Substantia nigra (tissue), 51 donors: ENCODE measurements at places on chromosomes 13 and 19.

DNA sequence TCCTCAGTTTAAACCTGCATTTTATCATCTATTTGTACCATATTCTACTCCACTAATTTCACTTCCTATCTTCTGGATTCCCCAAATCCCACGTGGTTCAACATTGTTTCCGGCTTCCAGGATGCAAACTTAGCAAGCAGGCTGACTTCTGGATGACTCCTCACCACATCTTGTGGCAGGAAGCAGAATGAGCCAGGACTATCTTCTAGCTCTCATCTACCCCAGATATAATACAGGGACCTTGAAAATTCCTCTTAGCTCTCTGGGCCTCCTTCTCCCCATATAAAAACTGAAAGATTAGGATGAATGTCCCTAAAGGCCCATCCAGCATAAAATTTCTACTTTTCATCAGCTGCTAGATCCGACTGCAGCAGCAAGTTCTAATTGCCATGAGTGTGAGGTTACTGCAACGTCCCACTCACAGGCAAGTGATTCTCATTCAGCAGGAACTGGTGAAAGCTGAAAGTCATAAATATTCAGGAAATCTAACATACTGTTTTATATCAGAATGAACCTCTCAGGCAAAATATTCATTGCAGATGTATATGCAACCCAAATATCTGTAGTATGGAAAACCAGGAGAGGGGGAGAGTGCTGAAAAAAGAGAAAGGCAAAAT is 93.4 kb downstream of the KCTD12 start:
- no peak for DNase-seq

DNA sequence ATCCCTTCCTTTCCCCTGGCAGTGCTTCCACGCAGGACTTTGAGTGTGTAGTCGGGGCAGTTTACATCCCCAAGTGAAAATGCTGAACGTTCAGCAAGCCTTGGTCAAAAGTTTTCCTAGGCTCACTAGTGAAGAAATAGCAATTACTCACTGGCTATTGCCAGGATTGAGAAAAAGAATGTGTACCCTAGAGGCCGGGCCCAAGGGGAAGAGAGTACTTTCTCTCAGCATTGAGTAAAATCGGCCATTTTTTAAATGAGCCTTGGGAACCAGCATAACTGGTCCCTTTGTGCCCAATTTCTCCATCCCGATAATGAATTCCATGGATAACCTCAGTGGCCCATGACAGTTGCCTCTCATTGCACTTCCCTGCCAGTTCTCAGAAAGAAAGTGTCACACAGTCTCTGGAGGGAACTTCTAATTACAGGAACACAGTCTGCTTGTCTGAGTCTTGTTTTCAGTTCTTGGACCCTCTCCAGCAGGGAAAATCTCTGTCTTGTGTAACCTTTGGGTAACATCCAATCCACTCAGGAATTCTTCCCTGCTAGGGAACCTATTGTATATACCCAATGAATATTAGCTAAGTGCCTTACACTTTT is 7.3 kb upstream of the OR7D2 start:
- DNase-seq = no peak

DNA sequence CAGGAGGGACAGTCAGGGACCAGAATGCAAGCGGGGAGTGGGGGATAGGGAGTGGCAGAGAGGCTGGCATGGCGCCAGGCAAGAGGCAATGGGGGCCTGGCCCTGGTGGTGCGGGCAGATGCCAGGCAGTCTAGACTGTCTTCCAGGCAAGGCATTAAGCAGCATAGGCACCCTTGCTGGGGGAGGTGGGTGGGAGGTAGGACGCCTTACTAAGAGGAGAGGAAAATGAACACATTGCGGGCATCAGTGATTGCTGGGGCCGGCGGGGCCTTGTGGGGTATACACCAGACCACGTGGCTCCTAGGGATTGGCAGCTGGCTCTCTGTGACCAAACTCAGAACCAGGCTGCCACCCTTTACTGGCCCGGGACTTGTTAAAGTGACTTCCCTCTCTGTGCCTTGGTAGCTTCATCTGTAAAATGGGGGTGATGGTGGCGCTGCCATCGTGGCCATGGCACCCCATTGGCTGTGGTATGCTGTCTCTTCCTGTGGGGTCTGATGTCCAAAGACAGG is 46.0 kb downstream of the DNM2 start:
- no peak for DNase-seq

- DNase-seq = no peak
Observed at GRCh38 chr19:54196536-54196935, 4.1 kb upstream of the RPS9 start.

- DNase-seq = no peak
Observed at GRCh38 chr13:19158526-19159174, 23.0 kb downstream of the TUBA3C start.

- DNase-seq = no peak
Observed at GRCh38 chr13:39734952-39735351, 79.5 kb downstream of the COG6 start.
